ENCODE measurements at places on chromosomes 16 and 17. TPM values are rescaled to one million over a fixed set of nuclear protein-coding genes. Genes with fewer than 3 reads are reported as not detected.

- DNase-seq: no peak
Measured at GRCh38 chr17:44314031-44314430, 5.6 kb downstream of the RUNDC3A start.

GRCh38 chr16:228151-228851, 948 bp downstream of the LUC7L start:
- DNase-seq: no peak

GRCh38 chr17:16488186-16488967, 3.6 kb downstream of the LRRC75A start:
- DNase-seq: no peak

DNA sequence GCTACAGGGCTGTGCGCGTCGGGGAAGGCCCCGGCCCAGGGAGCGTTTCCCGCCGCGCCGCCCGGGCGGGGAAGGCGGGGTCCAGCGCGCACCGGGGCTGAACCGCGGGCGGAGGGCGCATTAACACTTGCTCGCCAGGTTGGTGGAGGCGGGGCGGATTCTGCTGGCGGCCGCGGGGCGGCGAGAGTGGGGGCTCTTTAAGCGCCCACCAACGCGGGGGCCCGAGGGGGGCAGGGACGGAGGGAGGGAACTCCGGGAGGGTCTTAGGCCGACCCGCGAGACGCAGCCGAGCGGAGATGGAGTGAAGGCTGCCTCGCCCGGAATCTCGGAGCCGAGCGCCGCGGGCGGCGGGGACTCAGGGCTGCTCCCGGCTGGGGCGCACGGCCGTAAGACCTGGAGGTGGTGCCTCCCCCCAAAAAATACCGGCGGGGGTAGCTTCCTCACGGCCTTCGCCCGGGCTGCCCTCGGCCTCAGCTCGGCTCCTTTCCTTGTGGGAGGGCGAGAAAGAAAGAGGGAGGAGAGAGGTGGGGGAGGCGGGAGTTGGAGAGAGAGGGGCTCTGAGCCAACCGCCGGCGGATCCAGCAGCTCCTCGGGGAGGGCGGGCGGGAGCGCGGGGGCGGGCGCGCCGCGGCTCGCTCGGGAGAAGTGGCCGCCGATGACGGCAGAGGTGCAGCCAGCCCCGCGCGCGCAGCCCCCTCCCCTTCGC, 415 bp upstream of the FOXF1 start:
- no peak for DNase-seq

DNA sequence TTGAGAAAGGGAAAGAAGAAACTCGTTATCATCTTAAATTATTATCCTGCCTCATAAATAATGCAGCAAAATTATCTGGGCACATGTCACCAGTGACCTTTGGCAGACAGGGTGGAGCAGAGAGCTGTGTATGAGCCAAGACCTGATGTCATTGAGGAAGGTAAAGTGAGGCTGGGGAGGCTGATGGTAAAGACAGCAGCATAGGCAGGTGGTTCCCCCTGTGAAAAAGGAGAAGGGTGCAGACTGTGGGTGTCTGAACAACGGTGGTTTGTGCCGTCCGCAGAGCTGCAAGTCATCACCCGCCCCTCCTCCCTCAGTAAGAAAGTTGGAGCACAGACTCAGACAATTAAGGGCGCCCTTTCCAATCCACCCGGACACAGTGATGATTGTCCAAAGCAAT, 30.8 kb upstream of the METTL16 start:
- DNase-seq: no peak

DNA sequence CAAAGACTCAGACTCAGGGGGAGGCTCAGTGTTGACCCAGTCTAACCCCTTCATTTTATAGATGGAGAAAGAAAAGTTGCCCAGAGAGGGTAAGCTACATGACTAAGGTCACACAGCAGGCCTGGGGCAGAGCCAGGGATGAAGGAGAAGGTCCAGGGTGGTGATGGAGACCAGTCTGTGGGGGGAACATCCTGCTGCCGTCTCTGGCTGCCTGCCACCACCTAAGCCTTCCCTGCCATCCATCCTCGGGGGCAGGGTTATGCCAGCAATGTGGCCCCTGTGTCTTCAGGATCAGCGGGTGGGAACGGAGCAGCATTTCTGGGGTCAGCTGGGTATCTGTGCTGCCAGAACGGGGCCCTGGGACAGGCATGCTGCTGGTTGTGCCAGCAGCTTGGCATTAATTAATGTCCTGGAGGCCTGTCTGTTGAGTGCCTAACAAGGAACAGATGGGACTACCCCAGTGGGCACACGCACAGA, 5.5 kb downstream of the DOK4 start:
- no peak for DNase-seq

DNA sequence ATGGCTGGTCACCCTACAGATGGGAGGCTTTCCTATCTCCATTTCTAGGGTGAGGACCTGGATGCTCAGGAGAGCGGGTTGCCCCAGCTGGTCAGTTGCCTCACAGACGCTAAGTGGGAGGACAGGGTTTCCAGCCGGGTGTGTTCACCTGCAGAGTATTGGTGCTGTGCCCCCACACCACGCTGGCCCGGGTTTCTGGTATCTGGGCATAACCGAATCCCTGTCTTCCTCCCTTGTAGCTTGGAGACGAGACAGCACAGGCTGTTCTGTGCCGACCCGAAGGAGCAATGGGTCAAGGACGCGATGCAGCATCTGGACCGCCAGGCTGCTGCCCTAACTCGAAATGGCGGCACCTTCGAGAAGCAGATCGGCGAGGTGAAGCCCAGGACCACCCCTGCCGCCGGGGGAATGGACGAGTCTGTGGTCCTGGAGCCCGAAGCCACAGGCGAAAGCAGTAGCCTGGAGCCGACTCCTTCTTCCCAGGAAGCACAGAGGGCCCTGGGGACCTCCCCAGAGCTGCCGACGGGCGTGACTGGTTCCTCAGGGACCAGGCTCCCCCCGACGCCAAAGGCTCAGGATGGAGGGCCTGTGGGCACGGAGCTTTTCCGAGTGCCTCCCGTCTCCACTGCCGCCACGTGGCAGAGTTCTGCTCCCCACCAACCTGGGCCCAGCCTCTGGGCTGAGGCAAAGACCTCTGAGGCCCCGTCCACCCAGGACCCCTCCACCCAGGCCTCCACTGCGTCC, 9.7 kb downstream of the CX3CL1 start:
- no peak for DNase-seq

DNA sequence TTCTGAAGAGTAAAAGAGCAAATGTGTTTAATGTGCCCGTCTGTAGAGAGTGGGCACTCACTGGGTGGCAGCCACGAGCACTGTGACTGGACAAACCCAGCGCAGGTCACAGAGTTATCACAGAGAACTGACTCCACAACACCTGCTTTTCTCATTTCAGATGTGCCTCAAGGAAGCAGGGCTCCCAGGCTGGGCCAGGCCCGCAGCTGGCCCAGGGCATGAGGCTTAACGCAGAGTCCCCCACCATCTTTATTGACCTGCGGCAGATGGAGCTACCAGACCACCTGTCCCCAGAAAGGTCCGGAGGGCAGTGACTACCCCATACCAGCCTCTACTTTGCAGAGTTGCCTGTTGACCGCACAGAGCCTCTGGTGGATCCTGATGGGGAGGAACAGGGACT, 11.9 kb downstream of the DNAAF8 start:
- DNase-seq: no peak

GRCh38 chr16:48126801-48127644, 28.8 kb downstream of the ABCC12 start:
- DNase-seq: no peak

- peak; percentile 43 for DNase-seq
Measured at GRCh38 chr17:16820161-16820877, 130.3 kb downstream of the CCDC144A start.

DNA sequence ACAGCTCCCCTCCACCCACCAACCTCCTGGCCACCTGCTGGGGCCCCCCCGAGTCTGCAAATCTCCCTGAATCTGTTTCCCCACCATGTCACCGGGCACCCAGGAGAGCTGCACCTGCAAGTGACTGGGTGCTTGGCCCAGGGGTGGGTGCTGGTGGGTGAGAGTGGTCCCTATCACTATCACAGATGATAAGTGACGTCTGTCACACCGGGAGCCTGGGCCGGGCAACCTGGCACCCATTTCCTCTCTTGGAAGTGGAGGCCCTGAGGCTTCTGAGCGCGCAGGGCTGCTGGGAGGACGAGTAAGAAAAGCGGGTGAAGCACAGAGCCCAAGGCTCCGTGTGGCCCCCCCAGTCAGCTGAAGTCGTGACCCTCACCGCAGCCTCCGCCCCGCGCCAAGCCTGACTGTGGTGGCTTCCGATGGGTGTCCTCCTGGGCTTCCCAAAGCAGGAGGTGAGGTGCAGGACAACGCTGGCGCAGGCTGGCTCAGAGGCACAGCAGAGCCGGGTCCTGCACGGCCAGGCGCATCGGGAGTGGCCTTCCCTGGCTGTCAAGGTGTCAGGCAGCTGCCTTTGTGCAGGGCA, 21.0 kb upstream of the ACSF3 start:
- no peak for DNase-seq

DNA sequence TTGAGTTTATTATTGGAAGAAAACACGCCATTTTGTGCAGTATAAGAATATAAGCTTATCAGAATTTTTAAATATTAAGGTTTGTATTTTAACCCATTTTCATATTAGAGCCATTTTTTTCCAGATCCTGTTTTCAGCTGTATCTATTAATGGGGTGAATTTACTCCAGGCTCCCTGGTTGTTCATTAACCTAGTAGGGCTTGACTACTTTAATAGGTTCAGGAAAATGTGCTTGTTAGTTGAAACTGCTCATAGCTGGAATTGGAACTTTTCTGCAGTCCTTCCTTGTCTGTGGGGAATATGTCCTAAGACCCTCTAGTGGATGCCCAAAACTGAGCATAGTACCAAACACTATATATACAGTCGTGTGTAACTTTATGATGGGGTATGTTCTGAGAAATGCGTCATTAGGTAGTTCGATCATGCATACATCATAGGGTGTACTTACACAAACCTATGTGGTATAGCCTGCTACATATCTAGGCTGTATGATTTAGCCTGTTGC, 28.0 kb downstream of the NFAT5 start:
- no peak for DNase-seq

GRCh38 chr17:16342979-16343378, 10.3 kb downstream of the CENPV start:
- no peak for DNase-seq

The TP53I13 gene
- 36.8 TPM for polyA plus RNA-seq

The CD7 gene
- 0.45 TPM for polyA plus RNA-seq

The DNAAF1 gene
- 0.41 TPM for polyA plus RNA-seq

The PRSS27 gene
- polyA plus RNA-seq: 1.0 TPM

The YPEL2 gene
- 16.5 TPM for polyA plus RNA-seq

The CLEC18C gene
- 1.1 TPM for polyA plus RNA-seq

The TBC1D24 gene
- polyA plus RNA-seq: 30.0 TPM

Data from hindlimb muscle (tissue), 1 donor.